ENCODE measurements at places on chromosomes 5 and 9.
A peak's percentile ranks its signal among the peaks of the same experiment; 100 is the strongest.

GRCh38 chr5:31999470-31999869 lies 174.6 kb downstream of the GOLPH3 start:
- DNase-seq, result no peak

- DNase-seq, result no peak
Observed at GRCh38 chr9:84932915-84933527, 263.5 kb downstream of the NTRK2 start.

- DNase-seq, result no peak
Observed at GRCh38 chr5:65927503-65928321, 1.3 kb downstream of the ERBIN start.

DNA sequence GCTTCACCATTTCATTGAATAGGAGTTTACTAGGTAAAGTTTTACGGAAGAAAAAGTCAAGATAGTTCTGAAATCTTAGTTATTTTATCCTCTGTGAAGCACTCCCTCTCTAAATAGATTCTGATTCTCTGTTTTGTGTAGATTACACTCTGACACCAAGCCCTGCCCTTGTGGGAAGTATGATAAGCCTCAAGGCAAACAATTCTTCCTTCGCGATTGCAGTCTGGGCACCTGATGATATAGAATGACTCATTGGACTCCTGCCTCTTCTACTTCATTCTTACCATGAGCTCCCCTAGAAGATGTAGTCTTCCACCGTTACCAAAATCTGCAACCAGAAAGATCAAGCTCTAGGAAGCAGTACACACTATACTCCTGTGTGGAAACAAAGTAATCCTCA lies 626.9 kb upstream of the PTGER4 start:
- no peak for DNase-seq

DNA sequence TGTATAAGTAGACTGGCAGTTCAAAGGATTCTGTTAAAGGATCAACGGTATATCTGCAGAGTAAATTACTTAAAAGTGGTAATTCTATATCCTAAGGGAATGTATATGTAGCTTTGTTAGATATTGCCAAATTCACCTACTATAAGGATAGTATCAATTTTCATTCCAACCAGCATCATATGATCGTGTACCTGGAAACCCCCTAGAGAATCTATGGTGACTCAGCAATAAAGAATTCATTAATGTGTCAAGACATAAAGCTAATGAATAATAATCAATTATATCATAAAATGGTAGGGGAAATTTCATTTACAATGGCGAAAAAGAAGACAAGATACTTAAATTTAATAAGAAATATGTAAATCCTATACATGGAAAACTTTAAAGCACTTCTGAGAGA lies 234.1 kb upstream of the ACTBL2 start:
- DNase-seq, result no peak

GRCh38 chr5:139385061-139386049 lies 2.3 kb upstream of the SLC23A1 start:
- DNase-seq, result no peak

DNA sequence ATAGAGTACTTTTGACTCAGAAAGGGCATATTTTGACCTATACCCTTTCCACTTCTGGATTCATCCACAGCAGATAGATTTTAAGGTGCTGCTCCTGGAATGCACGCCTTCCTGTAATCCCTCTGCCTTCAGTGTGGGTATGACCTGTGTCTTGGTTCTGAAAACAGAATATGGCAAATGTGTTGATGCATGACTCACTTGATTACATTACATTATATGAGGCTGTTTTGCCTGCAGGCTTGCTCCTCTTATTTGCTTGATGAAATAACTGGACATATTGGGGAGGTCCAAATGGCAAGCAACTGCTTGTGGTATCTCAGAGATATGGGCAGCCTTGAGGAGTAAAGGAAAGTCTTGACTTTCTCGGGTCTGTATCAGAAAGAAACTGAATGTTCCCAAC lies 468.6 kb downstream of the CDH18 start:
- no peak for DNase-seq

- DNase-seq, result no peak
Observed at GRCh38 chr5:74945561-74946165, 79.5 kb upstream of the FAM169A start.

GRCh38 chr9:19358701-19359100 lies 21.3 kb downstream of the RPS6 start:
- no peak for DNase-seq

DNA sequence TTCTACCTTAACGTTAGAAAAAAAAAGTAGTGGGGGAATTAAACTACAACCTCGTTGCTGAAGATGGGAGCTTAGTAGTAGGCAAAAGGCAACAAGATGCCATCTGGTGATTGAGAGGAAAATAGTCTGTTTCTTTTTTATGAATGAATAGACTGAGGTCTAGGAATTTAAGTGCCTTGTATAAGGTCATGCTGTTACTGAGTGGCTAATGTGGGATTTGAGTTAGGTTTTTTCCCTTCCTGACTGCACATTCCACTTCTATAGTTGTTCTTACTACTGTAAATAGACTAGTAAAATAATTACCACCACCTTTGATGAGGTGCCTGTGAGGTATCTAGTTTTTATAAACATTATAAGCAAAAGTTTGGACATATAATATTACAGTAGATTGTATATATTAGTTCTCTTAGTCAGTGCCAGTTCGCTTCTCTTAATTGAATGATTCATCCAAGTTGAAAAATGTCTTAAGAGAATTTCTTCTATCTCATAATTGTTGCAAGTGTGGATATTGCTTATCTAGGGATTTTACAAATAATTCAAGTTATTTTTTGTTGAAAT lies 19.1 kb downstream of the FSD1L start:
- DNase-seq, result no peak

DNA sequence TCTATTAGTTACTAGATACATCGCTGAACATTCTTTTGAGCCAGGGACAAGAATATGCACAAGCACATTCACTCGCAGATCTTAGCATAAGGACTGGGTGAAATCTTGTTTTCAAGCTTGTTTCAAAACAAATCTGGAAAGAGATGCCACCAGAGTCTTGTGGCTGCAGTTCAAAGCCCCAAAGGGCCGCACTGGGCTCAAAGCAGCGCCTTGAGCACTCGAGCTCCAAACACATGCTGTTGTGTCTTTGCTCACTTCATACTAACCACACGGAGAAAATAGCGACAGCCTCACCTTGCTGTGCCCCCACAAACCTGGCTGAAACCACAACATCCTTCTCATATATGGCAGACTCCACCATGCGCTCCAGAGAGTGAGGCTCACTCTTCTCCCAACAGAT lies 34.2 kb upstream of the IL7R start:
- no peak for DNase-seq

GRCh38 chr5:127014573-127014972 lies 15.8 kb downstream of the MARCHF3 start:
- no peak for DNase-seq

GRCh38 chr5:135822959-135823358 lies 11.5 kb upstream of the SLC25A48 start:
- DNase-seq, result no peak

GRCh38 chr5:11785771-11786352 lies 118.4 kb downstream of the CTNND2 start:
- no peak for DNase-seq

- no peak for DNase-seq
Observed at GRCh38 chr9:19378647-19379046, 1.4 kb downstream of the RPS6 start.

GRCh38 chr5:143966280-143966679 lies 154.3 kb downstream of the HMHB1 start:
- DNase-seq, result no peak

DNA sequence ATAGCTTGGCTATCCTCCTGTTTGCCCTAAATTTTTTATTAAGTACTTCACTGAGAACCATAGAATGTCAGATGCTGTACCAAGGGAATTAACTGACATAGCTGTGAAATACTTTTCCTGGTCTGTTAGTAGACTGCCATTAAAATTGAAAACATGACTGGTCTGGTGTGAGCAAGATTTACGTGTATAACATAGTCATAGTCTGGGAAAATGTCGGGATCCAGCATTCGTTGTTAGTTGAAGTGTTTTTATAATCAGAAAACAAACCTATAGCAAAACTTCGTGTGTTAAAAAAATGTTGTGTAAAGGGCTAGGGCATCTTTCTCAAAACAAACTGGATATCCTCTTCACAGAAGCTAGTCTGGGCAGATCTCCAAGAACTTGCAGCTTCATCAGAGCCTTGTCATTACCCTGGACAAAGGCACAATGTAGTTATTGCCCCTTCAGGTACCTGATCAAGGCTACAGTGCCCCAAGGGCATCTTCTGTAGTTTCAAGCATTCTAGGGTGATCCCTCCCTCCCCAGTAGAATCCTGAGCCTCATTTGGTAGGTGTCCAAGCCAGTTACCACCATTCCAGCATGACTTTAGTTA lies 454.2 kb upstream of the SGCD start:
- DNase-seq, result no peak

DNA sequence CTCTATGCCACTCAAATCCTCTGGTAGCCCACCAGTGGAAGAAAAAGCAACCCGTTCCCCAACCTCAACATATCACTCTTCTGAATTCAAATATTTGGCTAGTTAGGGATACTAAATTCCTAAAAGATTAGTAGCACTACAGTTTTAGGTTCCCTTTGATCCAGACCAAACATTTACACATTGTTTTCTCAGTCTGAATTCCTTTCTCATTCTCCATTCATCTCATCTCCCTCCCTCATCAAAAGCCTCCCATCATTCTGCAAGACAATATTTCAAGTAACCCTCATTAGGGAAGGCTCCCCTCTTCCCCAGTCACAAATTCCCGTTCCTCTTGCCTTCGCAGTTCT lies 26.3 kb downstream of the ADAM19 start:
- no peak for DNase-seq

GRCh38 chr9:86672301-86672700 lies 275.0 kb downstream of the GAS1 start:
- no peak for DNase-seq

DNA sequence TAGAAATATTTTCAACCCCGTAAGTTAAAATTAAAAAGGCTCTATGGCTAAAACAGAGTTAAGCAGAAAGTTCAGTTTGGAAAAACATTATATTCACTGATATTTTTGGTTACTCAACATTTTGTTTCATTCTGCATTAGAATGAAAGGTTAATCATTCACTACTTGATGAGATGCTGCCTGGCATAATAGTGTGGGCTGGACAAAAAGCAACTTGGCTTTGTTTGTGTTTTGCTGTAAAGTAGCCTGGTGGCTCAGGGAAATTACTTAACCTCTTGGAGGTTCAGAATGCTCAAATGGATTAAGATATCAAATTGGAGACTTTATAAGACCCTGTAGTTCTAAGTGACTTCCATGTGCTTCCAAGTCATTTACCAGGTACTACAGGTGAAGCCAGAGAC lies 367.4 kb upstream of the TRPC7 start:
- no peak for DNase-seq

- DNase-seq, result no peak
Observed at GRCh38 chr5:83857341-83857740, 136.7 kb upstream of the HAPLN1 start.

- no peak for DNase-seq
Observed at GRCh38 chr9:113808391-113809358, 67.4 kb upstream of the ZNF618 start.

- no peak for DNase-seq
Observed at GRCh38 chr5:141356133-141356532, 1.3 kb downstream of the PCDHGA4 start.

DNA sequence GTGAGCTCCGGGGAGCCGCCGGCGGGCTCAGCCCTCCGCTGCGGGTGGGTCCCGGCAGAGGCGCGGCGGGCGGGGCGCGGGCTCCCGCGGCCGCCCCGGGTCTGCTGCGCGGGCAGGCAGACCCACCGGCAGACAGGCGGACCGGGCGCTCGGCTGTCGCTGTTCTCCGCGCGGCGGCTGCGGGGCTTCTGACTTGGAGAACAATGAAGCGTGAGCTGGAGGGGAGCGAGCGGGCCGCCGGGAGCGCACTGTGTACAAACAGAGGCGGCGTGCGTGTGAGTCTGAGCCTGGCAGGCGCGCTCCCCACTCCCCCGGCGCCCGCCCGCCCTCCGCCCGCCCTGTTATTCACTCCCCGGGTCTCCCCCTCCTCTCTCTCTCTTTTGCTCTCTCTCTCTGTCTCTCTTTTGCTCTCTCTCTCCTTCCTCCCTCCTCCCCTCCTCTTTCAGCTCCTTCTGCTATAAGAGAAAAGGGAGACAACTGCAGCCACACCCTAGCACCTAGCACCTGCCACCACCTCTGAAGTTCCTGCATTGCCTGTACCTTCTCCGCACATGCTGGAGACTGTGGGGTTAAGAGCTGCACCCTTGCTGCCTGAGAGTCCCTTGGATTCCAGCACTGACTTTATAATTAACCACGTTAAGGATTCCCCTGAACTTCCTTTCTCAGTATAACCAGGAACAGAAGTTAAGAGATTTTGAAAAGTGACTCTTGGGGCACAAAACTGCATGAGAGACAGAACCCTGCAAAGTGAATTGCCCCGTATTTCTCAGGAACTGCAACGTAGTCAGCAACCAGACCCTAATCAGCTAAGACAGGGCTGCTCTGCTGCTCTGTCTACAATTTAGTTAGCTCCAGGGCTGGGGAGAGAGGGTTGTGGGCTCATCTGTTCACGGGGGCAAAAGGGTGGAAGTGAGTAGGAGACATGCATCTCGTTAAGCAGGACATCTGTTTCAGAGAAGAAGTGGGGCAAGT lies at the start of gene EDIL3:
EDIL3 (minus strand) TSS at position 277 of the 972 bp plus-strand sequence. CDS start 506 bp downstream, outside the sequence.
- DNase-seq, result no peak

DNA sequence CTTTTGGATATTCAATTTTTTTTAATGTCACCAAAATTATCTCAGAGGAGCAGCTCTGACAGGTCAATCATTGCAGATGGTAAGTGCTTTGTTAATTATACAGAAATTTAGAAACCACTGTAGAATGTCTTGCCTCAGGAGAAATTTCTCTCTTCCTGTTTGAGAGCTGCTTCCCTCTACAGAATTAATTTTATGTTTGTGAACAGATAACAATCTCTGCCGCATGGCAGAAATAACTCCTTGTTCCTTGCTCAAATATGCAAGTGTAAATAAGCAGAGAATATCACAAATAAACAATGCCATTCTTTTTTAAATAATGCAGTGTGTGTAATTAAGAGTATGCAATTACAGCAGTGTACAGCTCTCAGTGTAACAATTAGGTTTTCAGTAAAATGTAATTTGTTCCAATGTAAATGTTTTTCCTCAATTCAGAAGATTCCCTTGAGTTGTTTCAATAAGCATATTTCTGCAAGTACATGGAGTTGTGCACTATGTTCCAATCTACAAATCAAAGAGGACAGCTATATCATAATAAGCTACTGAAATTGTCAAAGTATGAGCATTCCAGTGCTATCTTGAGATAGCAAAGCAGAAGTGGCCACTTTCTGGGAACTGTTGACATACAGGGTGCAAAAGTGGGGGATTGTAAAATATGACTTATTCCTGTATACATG lies 1012.8 kb downstream of the MAT2B start:
- no peak for DNase-seq

GRCh38 chr5:172868924-172869591 lies 35.0 kb downstream of the ERGIC1 start:
- DNase-seq, result peak; percentile 73

Data from breast epithelium (tissue), 4 donors.